ENCODE measurements at places on chromosomes 5 and 9.

GRCh38 chr5:27402828-27403227, 364.4 kb upstream of the CDH9 start:
- H3K4me1 ChIP-seq = no peaks in the 10 kb centered on the region
- DNase-seq = no peak
- H3K27me3 ChIP-seq = no peaks in the 10 kb centered on the region
- no peaks in the 10 kb centered on the region for H3K36me3 ChIP-seq

- no peaks in the 10 kb centered on the region for H3K27me3 ChIP-seq
- H3K27ac ChIP-seq = no peak overlapping the region
- no peak overlapping the region for H3K4me3 ChIP-seq
- H3K4me1 ChIP-seq = no peaks in the 10 kb centered on the region
- no peak for DNase-seq
Measured at GRCh38 chr9:80320916-80321315, 749.2 kb downstream of the TLE4 start.

- no peaks in the 10 kb centered on the region for H3K4me1 ChIP-seq
- DNase-seq = no peak
- H3K36me3 ChIP-seq = no peaks in the 10 kb centered on the region
- no peak overlapping the region for H3K4me3 ChIP-seq
Measured at GRCh38 chr9:13716601-13717321, 437.3 kb upstream of the MPDZ start.

- peaks cover 48% of the 10 kb centered on the region for H3K36me3 ChIP-seq
- no peak overlapping the region for H3K27ac ChIP-seq
- DNase-seq = no peak
Measured at GRCh38 chr5:157485811-157486210, 25.8 kb downstream of the NIPAL4 start.

GRCh38 chr5:142716963-142717362, 31.1 kb upstream of the FGF1 start:
- H3K4me1 ChIP-seq = peaks cover 5% of the 10 kb centered on the region
- H3K27me3 ChIP-seq = peaks cover 11% of the 10 kb centered on the region
- H3K4me3 ChIP-seq = no peak overlapping the region
- H3K36me3 ChIP-seq = no peaks in the 10 kb centered on the region

GRCh38 chr5:172688349-172689217, 47.5 kb downstream of the NEURL1B start:
- peaks cover 12% of the 10 kb centered on the region for H3K27me3 ChIP-seq

DNA sequence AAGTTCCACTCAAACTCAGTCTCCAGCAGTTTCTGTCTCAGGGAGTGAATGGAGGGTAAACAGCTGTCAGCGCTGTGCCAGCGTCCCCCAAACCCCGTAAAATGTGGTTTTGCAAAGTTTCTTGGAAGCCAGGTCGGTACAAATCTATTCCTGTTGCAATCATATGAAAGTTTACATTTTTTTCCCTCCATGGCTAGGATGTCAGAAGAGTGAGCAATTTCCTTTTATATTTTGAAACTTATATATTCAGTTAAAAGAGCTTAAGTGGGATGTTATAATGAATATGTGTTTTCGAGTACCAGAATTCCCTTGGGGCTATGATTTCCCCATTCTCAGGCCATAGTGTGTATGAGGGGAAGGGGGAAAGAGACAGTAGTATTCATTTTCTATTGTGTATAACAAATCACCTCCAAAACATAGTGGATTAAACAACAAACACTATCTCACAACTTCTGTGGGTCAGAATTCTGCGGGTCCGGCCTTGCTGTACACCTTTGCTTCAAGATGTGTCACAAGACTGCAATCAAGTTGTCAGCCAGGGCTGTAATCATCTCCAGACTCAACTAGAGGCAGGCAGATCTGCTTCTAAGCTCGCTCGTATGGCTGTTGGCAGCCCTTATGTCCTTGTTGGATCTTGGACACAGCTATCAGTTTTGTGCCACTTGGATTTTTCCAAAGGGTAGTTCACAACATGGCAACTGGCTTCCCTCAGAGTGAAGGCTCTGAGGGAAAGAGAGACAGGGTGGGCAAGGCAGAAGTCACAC, 107.4 kb downstream of the SNX18 start:
- peaks cover 2% of the 10 kb centered on the region for H3K36me3 ChIP-seq
- no peak overlapping the region for H3K27ac ChIP-seq
- H3K4me3 ChIP-seq = no peak overlapping the region
- DNase-seq = no peak
- no peaks in the 10 kb centered on the region for H3K27me3 ChIP-seq
- peaks cover 8% of the 10 kb centered on the region for H3K4me1 ChIP-seq

DNA sequence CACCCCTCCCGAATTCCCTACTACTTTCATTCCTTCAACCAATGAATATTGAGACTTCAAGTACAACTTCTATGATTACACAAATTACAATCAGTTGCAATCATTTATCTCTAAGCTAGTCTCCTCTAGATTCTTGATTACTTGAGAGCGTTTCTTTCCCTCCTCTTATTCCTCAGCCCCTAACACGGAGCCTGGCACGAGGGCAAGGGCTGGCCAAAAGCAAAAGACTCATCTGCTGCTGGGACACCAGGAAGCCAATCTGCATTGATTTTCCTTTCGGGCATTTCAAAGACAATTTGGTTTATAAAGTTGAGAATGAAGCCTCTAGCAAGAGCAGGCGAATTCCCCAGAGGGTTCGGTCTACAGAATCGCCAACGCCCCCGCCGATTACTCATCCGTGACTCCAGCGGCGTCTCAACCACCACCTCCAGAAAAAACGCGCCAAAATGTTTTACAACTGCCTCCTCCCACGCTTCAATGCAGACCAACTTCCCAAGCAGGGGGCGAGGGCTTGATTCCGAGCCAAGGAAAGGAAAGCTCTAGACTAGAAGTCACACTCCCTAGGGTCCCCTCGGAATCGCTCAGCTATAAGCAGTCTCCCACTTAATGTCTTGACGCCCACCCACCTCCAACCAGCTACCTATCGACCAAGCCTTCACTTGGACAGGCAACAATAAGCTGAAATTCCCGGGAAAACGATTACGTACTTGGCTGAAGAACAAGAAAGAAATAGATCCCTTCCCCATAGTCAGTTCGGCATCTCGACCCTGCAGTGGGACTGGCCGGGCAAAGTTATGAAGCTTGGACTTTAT, 1.5 kb downstream of the PCSK1 start:
- no peak overlapping the region for H3K4me3 ChIP-seq
- no peak overlapping the region for H3K27ac ChIP-seq
- no peak for DNase-seq
- no peaks in the 10 kb centered on the region for H3K36me3 ChIP-seq
- peaks cover 5% of the 10 kb centered on the region for H3K4me1 ChIP-seq

DNA sequence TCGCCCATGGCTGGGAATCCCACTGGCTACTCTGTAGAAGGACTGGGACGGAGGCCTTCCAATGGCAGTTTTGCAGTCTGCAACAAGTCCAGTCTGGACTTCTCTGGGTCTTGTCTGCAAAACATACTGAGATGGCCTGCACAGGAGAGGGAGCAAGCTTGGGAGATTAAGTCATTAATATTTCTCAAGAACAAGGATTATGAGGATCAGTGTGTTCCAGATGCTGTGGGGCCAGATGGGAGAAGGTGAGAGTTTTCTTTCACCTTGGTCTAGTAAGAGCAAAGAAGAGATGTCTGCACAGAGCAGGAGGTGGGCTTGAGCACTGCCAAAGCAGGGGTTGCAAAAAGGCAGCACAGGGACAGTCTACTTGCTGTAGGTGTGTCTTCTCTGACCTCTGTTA, at the start of gene PDE6A:
Gene PDE6A, minus strand, starts transcription at position 128 of the 400 bp plus-strand sequence. Its CDS starts 120 bp downstream, at position 8.
- DNase-seq = no peak
- H3K27ac ChIP-seq = no peak within 1 kb of the TSS
- no peaks in the 10 kb centered on the region for H3K36me3 ChIP-seq
- no peaks in the 10 kb centered on the region for H3K4me1 ChIP-seq
- H3K4me3 ChIP-seq = no peak within 1 kb of the TSS

DNA sequence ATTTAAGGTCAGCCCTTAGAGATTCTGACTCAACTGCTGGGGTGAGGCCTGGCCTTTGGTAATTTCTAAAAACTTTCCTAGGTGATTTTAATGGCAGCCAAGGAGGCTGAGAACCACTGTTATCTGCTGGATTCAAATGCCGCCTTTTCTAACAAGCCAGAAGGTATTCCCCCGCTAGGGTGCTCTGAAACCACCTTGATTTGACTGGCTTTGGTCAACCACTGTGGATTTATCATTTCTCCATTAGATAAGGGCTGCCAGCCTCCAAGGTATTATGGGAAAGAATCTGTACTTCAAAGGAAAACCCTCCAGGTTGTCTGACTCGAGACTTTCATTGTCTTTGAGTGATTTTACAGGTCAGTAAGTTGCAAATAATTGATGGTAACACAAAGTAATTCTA, 4.3 kb downstream of the ANXA6 start:
- no peak for DNase-seq
- peaks cover 32% of the 10 kb centered on the region for H3K36me3 ChIP-seq
- no peaks in the 10 kb centered on the region for H3K27me3 ChIP-seq
- peak overlapping the region; percentile 95 for H3K27ac ChIP-seq
- peaks cover 73% of the 10 kb centered on the region for H3K4me1 ChIP-seq
- peak overlapping the region; percentile 97 for H3K4me3 ChIP-seq

DNA sequence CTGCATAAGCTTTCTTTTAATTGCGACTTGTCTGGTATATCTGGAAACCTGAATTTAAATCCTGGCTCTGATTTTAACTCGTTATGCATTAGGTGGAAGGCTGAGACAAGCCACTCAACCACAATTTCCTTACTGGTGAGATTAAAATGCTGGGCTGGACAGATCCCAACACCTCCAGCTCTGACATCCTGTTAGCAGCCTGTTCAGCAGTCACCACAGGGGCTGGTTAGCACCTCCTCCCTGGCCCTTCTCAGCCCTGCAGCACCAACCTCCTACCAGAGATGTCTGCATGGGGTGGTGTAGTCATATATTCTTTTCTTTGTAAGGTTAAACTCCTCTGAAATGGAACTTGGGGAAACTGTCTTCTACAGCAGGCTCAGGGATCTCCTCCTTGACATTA, 156.5 kb upstream of the NFIL3 start:
- H3K4me3 ChIP-seq = no peak overlapping the region
- no peak overlapping the region for H3K27ac ChIP-seq
- no peaks in the 10 kb centered on the region for H3K36me3 ChIP-seq
- H3K27me3 ChIP-seq = peaks cover 4% of the 10 kb centered on the region
- H3K4me1 ChIP-seq = peaks cover 2% of the 10 kb centered on the region

Data from activated naive CD8-positive, alpha-beta T cell treated with anti-CD3 and anti-CD28 coated beads, Interleukin-2, amount 10 ng/mL, durations not matched to agents 7 days and 5 days (primary cell).